ENCODE measurements at places on chromosomes 1 and 21. TPM values are rescaled to one million over a fixed set of nuclear protein-coding genes. Genes with fewer than 3 reads are reported as not detected.

The NBPF10 gene
- 2.8 TPM for total RNA-seq

DNA sequence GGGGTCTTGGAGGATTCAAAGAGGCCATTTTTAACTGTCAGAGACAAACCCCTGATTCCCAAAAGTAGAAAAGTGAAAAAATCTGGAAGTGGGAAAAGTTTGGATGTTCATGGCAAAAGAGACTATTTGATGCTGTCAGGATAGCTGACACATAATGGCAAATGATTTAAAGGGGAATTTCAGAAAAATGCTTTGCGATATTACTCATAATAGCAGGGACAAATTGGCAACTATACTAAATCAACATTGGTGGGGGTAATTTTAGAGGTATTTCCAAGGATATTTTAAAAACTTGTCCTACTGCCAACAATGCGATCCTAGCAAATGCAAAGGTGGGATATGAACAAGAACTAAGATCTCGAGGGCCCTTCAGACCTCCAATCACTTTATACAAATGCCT, 5.3 kb upstream of the GSTM4 start:
- DNase-seq, result no peak

GRCh38 chr1:217249857-217250256, 381.0 kb downstream of the GPATCH2 start:
- DNase-seq, result no peak

GRCh38 chr1:236541710-236542109, 17.9 kb downstream of the LGALS8 start:
- DNase-seq, result no peak

- DNase-seq, result no peak
These were observed 8.9 kb downstream of the GABRD start for GRCh38 chr1:2027961-2028583.

- no peak for DNase-seq
These were observed 1.2 kb upstream of the INAVA start for GRCh38 chr1:200893411-200893901.

- DNase-seq, result no peak
These were observed 36.7 kb downstream of the DISC1 start for GRCh38 chr1:231663211-231663792.

The CD1E gene
- total RNA-seq, result not detected

The PLA2G2C gene
- total RNA-seq, result not detected

The CNR2 gene
- total RNA-seq, result not detected

The KRTAP10-9 gene
- not detected for total RNA-seq

- no peak for DNase-seq
These were observed 854.3 kb downstream of the BRINP3 start for GRCh38 chr1:189623336-189623735.

The F5 gene
- 0.08 TPM for total RNA-seq

- DNase-seq, result no peak
These were observed 7.5 kb downstream of the TPRG1L start for GRCh38 chr1:3632298-3632697.

DNA sequence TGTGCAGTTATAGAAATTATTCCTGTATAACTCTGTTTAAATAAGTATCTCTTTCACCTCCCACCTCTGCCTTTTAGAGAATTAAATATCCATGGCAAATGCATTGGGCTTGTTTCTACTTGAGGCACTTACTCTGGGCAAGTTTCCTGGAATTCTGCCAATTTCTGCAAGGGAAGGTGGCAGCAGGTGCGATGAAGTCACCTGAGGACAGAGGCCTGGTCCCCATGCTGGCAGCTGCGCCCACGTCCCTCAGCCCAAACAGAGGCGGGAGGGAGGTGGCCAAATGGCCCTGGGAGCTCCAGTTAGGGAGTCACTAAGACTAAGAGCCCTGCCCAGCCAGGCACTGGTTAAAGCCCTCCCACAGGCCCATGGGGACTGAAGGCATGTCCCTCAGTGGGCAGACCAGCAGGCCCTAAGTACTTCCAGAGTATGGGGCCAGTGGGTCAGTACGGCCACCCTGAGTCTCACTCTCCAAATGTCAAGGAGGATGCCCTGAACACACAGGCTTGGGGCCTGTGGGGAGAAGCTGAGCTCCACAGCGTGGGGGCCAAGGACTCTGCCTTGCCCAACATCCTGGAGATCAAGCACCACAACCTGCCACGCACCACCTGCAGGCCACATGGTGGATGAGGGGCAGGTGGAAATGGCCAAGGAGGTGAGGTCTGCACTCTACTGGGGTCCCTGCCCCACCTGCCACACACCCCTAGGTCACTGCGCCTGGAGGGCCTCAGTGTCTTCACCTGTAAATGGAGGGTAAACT, 19.4 kb downstream of the ACOT7 start:
- DNase-seq, result no peak

DNA sequence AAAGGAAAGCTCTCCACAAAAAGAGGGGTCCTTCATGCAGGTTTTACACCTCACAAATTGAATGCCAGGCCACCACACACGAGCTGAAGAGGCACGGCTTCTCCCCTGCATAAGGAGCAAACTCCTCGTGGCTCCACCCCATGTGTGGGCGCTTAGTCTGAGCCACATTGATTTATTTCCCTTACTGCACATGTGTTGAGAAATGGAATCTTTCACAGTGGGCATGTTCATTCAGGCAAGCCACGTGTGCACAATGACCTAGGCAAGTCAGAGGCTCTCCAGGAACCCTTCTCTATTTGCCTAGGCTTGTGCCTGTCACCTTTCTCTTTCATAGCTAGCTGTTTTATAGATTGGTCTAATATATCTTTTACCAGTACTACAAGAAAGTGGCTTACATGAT, 120.5 kb downstream of the LTN1 start:
- DNase-seq, result no peak

The GBP3 gene
- total RNA-seq, result 2.5 TPM

DNA sequence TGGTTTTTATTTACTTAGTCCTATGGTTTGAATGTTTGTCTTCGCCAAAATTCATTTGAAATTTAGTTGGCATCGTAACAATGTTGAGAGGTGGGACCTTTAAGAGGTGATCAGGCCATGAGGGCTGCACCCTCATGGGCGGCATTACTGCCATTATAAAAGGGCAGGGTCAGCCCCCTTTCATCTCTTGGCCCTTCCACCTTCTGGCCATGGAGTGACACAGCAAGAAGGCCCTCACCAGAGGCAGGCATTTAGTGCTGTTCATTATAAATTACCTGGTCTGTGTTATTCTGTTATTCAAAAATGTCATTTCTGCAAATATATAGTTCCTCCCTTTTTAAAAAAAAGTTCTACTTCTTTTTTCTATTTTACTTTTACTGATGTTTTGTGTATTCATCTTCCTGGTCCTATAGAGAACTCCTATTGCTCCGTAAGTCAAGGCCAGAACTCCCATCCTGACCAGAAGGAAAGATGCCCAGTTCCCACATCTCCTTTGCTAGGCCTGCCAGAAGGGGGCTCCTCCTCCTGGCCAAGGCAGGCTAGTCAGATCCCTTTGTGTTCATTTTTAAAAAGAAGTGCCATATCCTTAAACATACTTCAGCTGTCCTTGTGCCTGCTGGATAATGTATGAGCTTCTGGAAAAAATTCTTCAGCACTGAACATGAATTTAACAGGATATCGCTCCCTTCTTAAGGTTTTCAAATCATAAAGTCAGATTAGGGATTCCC, 10.0 kb upstream of the LBR start:
- DNase-seq, result no peak

- DNase-seq, result no peak
These were observed 60.4 kb upstream of the ACOT11 start for GRCh38 chr1:54487571-54488050.

GRCh38 chr1:236064674-236065508, at the start of gene NID1:
Gene NID1, minus strand, starts transcription at chr1:236065090. Its CDS starts 11 bp downstream, at chr1:236065079.
- DNase-seq, result no peak

DNA sequence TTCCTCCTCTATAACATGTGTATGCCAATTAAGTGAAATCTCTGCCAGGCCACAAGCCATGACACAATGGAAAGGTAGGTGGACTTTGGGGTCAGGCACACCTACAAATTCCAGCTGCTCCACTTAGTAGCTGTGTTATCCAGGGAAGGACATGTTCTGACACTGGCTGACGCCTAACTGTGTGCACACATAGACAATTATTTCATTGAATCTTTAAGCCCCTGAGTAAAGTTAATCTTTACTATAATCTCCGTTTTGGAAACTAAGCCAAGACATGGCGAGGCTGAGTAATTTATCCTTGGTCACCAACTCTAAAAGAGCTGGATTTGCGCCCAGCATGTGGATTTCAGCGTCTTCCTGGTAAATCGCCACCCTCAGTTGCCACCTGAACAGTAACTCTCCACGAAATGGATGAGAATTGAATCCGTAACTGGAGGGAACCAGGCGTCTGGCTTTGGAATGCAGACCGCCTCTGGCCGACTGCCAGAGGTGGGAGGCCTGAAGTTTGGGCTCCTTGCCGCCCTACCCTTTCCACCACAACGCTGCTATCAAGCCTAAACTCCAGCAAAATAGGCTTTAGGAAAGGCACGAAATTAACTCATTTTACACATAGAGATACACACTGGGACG, 888 bp upstream of the SNRPE start:
- DNase-seq, result no peak

DNA sequence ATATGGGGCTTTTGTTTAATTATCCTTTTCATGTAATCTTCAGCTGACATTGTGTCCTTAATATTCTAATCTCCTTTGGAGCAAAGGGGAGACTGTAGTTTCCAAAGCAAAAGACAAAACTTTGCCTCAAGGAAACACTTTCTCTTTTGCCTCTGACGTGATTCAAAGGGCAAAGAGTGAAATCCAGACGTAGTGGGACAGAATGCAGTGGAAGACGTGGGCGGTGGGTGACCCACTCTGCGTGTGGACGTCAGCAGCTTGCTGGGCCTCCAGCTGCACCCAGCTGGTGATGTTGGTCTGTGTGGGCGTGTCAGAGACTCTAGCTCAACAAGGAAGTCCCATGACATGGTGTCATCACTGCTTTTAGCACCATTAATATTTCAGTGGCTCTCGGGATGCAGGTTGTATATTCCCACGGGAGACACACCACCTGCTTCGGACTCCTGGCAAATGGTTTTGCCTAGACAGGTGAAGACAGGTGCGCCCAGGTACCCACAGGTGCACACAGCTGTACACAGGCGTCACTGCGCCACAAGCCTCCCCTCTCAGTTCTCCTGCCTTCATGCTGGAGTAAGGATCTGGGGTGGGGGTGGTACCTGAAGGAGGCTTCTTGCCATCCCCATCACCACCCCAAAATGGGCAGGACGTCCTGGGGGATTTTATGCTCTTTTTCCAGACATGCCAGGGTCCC, 292.1 kb upstream of the VAMP3 start:
- no peak for DNase-seq

Data from Panc1 (cell line).